ENCODE measurements at places on chromosomes 1 and 21.

- no peak for DNase-seq
Observed at GRCh38 chr1:4407851-4408250, 246.6 kb upstream of the AJAP1 start.

GRCh38 chr1:174324493-174324892 lies 123.3 kb upstream of the GPR52 start:
- no peak for DNase-seq

DNA sequence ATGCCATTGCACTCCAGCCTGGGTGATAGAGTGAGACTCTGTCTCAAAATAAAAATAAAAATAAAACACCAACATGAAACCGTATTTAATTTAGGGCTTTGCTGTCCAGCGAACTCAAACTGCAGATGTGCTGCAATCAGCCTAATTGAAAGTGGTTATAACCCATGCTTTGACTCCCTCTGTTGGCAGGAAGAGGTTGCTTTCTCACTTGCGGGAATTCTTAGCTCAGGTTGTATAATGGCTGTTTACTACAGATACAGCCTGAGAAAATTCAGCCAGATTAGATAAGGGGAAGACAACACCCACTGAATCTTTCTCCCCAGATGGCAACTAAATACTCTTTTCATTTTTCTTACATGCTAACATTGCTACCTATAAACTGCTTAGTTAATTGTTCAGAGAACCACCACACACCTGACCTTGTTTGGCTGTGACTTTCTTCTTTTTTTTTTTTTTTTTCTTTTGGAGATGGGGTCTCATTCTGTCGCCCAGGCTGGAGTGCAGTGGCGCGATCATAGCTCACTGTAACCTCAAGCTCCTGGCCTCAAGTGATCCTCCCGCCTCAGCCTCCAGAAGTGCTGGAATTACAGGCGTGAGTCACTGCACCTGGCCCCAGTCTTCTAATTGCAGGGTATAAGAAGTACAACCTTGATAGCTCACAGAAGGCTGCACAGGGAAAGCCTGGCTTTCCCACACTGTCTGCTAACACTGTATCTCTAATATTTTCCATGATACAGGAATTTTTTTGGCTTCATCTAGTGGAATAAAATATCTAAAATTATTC lies 34.6 kb downstream of the DNTTIP2 start:
- DNase-seq, result peak; percentile 86

DNA sequence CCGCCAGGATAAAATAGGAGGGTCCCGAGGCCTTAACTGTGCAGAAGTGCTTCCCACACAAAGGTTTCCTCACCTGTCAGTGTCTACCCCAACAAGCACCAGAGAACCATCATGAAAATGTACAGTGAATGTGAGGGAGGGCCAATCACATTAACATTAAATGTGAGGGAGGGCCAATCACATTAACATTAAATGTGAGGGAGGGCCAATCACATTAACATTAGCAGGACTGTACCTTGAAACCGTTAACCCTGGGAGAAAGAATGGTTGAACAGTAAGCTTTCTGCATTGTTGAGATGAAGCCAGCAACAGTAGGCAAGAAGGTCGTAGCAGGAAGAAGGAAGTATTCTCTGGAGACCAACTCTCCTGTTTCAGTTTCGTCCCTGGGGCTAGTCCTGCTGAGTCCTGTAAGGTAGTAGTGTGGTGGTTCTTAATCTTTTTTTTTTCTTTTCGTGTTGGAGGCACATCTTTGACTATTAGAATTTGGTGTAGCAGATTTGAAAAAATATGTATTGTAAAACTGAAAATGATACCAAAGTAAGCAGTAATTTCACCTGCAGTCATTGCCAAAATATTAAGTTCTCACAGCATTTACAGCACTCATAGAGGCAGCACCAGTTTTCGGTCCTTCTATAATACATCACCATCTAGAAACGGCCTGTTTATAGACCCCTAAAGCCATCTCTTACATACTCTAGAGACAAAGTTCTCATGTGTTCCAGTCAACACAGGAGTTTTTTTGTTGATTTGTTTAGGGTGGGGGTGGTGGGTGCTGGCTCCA lies 98.6 kb upstream of the PPP2R5A start:
- DNase-seq, result no peak

GRCh38 chr1:222288053-222288452 lies 259.9 kb downstream of the HHIPL2 start:
- peak; percentile 44 for DNase-seq

GRCh38 chr1:209809611-209810010 lies 3.7 kb upstream of the IRF6 start:
- DNase-seq, result no peak

GRCh38 chr1:119621705-119622104 lies 26.4 kb downstream of the ZNF697 start:
- DNase-seq, result no peak

DNA sequence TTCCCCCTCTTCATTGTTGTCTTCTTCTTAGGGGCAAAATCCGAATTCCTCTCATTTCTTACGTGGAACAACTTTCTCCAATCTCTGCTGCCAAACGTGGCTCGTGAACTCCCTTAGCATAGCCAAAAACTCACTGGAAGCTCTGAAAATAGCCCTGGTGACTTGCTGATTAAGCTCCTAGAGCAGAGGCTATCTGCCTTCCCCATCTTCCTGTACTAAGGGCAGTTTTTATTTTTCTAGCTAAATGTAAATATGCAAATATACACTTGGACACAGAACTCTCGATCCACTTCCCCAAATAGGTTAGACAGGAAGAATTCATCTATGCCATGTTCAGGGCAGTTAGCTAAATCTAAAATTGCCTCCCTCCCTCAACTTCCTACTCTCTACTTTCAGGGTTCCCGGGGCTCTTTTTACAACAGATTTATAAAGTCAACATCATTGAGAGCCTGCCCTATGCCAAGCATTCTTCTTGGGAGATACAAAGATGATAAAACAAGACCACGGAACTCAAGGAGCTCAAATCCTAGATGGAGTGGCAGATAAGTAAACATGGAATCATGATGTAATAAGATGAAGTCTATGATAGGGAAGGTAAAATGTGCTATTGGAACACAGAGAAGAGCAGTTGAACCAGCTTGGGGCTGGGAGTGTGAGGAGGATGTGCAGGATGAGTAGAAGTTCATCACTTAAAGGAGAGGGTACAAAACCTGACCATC lies 59.4 kb upstream of the FMOD start:
- no peak for DNase-seq

- no peak for DNase-seq
Observed at GRCh38 chr1:30478283-30478682, 245.1 kb downstream of the MATN1 start.

- peak; percentile 51 for DNase-seq
Observed at GRCh38 chr1:26110731-26111529, 694 bp upstream of the PDIK1L start.

GRCh38 chr1:34884961-34885360 lies 25.4 kb upstream of the SMIM12 start:
- no peak for DNase-seq

DNA sequence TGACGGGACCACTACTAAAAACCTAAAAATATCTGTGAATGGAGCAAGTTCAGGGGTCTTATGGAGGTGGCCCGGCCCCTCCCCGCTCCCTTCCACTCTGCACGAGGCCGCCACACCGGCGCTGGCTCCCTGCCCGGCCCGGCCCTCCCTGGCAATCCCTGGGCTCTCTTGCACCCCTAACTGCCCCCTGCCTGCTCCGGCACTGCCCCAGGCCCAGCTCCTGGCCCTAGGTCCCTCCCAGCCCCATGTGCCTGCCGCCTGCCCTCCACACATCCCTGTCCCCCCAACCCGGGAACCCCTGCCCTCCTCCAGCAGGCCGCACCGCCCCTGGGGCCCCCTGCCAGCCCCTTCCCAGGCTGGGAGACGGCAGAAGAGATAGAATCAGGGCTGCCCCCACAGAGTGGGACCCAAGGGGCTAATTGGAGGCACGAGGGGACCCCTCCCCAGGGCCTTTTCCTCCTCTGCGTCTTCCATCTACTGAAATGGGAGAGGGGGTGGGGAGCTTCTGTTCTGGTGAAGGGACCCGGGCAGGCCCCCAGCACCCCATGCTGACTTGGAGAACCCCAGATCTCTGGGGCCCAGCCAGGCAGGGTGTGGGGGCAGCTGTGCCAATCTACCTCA lies 9.3 kb upstream of the CTRC start:
- no peak for DNase-seq

- no peak for DNase-seq
Observed at GRCh38 chr1:208024406-208024805, 113.5 kb upstream of the CD34 start.

DNA sequence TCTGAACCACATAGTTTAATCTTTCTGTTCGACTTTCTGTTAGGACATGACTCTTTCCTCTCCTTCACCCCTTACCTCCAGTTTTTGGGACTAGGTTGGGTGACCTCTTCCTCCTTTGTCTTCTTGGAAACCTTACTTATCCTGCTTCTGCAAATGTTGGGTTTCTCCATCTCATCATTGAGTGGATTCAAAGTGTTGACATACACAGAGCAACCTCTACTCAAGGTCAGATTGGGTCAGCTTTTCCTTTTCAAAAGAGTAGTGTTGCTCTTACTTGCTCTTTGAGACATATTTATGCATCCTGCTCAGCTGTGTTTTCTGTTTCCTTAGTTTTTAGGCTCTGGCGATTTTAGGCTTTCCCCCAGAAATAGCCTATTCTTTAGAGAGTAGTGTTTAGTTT lies 3.7 kb downstream of the CAMTA1 start:
- no peak for DNase-seq

- peak; percentile 29 for DNase-seq
Observed at GRCh38 chr1:212608959-212609700, 569 bp downstream of the ATF3 start.

GRCh38 chr1:165988817-165989216 lies 161.4 kb downstream of the UCK2 start:
- no peak for DNase-seq

- peak; percentile 94 for DNase-seq
Observed at GRCh38 chr1:243264717-243265116, 8.9 kb downstream of the SDCCAG8 start.

- DNase-seq, result no peak
Observed at GRCh38 chr21:44992608-44993031, 52.8 kb downstream of the SLX9 start.

- no peak for DNase-seq
Observed at GRCh38 chr1:205440121-205440475, 15.7 kb downstream of the BLACAT1 start.

GRCh38 chr1:163970699-163971098 lies 588.3 kb upstream of the PBX1 start:
- DNase-seq, result no peak

DNA sequence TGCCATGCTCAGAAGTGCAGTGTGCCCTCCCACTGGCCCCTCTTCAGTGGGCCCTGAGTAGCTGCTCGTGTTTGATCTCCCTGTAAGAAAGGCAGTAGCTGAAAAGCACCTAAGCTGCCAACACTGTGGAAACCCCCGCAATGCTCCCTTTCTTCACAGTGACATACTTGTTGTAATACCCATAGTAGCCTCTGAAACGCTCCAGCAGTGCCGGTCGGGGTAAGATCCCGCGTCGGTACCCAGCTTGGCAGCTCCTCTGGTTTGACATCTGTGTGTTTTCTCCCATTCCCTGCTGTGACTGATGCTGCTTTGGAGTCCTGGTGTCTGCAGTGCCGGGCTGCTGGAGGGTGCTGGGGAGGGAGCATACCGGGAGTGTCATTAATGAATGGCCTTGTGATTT lies 3.6 kb downstream of the CHAF1B start:
- no peak for DNase-seq

DNA sequence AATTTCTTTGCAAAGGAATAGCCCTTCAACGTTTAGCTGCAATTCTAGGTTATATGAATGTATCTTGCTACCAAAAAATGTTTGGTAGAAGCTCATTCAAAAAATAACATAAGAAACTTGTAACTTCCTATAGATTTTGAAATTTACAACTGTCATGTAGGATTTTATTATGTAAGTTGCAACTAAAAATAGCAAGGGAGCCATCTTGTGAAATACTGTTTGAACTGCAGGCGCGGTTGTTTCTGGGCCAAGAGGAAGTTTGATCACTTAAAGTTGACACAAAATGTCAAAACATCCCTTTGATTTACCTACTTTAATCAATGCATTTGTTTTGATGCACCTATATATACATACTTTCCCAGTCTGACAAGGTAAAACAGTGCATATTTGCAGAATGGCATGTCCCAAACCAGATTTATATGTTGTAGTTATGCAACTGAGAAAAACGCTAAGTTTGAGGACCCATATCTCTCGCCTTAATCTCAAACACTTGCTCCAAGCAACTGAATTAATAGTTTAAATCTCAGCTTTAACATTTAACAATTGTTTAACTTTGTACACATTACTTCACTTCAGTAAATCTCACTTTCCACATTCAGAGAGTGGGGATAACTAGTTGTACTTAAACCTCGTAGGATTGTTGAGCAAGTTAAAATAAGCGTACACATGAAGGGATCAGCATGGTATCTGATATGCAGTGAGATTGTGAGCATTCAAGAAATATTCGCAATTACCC lies 63.9 kb downstream of the KCNK2 start:
- DNase-seq, result peak; percentile 67

DNA sequence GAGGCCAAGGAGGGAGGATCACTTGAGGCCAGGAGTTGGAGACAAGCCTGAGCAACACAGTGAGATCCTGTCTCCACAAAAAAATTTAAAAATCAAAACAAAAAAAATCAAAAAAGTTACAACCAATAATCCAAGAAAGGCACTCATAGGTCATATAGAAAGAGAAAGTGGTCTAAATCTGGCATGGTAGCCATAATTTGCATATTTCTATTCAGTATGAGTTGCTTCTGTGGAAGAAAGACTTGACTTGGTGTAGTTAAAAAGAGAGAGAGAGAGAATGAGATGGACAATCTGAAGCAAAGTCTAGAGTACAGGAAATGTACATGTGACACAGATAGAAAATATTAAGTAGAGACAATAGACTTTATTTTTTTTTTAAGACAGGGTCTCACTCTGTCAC lies 22.5 kb downstream of the JMJD4 start:
- DNase-seq, result no peak

DNA sequence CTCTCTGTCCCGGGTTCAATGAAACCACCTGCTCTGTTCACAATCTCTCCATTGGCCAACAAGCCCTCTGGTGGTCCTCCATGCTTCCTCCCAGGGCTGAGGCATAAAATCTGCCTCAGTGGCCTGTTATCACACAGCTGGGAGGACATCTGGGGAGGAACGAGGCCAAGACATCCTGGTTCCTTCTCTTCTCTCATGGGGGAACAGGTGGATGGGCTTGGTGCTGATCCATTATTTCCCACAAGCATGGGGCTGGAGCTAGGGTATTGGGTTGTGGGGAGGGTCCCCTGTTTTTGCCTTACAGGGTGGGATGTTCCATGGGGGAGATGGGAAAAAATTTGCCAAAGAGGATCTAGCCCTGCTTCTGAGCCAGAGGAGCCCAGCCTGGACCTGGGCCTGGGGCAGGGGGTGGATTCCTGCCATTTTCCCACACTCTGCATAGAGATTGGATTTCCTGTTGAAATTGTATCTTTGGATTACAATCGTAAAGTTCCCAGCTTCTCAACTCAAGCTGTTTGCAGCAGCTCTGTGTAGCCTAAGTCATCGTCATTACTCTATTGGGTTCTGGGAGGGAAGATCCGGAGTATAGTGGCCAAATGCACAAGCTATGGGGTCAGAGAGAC lies 124.7 kb downstream of the NAV1 start:
- no peak for DNase-seq
